A549 treated with CpdA at 1 μM for 4 hours (cell line): ENCODE measurements at places on chromosomes 1 and 21. TPM values are rescaled to one million over a fixed set of nuclear protein-coding genes. Genes with fewer than 3 reads are reported as not detected.

Gene MYOG
- not detected in 5 replicates for total RNA-seq

Gene SLFNL1
- total RNA-seq, result 0.03 TPM in 1 of 5 replicates, not detected in the others

Gene CTXND2
- not detected in 5 replicates for total RNA-seq

Gene SSR2
- 261 to 286 TPM (median 280 TPM) in 5 replicates for total RNA-seq
